CD4-positive, alpha-beta T cell treated with Interleukin-15 for 1 hour (primary cell): ENCODE measurements at places on chromosomes 16 and 17.

DNA sequence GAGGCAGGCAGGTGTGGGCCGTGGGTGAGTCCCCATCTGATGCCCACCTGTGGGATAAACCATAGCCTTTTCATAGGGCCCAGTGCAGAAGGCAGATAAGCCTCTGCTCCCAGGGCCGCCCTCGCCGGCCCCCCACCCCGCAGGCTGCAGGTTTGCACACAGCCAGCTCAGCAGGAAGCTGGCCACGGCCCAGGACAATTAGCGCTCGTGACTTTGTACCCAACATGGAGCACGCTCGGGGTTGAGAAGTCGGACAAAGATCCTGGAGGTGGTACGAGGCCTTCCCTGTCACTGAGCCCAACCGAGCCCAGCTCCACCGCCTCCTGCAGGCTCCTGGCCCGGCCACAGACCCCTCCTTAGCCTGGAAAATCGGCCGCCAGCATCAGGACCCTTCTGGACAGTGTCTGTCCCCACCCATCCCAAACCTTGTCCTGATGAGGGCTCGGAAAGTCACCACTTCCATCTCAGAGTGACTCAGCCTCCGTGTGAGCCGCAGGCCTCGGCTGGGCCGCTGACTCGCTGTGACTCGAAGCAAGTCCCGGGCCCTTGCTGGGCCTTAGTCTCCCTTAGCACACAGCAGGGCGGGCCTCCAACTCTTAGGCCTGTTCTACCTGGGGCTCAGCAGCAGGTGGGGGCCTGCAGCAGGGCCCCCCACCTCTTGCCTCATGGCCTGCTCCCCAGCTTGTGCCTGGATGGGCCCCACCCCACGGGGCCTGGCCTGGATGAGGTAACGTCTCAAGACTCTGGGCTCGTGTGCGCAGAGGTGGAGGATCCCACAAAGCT is 22.7 kb downstream of the FAM83G start:
- DNase-seq = no peak

DNA sequence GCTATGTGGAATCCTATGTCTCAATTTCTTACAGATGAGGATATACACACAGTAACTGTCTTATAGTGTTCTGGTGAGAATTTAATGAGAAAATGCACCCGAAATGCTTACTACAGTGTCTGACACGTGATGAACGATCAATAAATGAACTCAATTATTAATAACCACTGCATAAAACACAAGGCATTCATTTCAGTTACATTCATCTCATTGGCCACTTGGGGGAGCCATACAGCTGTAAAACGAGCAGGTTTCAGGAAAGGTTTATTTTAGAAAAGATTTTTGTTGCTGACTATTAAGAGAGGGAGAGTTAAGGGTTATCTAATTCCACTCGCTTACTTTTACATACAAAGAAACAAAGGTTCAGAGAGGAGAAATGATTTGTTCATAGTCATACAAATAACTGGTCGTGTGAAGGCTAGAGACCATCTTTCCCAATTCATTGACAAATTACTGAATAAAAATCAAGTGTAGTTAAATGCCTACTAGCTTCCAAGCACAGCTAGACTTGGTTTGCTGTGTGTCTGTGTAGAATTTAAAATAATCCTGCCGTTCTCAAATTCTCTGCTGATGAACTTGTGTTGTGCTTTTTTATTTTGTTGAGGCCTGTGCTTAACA is 160.1 kb downstream of the MAP2K4 start:
- no peak for DNase-seq

DNA sequence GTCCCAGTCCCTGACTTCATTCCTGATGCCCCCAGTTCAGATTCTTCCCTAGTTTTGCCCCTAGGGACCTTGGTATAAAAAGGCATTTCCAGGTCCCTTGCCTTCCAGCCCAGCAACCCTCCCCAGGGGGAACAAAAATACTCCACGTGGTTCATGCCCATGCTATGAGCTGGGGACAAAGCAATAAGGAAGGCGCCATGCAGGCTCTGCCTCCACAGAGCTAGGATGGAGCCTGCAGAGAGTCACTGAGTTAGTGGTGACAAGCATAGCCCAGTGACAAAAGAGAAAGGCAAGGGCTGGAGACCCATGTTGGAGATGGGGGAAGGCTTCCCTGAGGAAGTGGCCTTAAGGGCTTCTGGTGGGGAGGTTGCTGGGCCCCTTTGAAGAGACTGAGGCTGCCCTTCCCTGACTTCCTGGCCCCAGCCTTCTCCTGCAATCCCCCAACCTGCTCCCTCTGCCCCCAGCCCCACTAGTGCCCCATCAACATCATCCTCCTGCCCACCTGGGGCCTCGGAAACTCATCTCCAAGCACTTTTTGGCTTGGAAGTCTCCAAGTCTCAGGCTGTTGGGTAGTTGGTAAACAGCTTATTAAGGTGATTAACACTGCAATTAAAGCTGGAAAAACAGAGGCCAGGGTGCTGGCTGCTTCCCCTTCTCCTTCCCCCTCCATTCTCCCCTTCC is 9.6 kb downstream of the DLX3 start:
- DNase-seq = no peak

GRCh38 chr16:15536843-15537242 is 102.5 kb downstream of the BMERB1 start:
- DNase-seq = no peak

DNA sequence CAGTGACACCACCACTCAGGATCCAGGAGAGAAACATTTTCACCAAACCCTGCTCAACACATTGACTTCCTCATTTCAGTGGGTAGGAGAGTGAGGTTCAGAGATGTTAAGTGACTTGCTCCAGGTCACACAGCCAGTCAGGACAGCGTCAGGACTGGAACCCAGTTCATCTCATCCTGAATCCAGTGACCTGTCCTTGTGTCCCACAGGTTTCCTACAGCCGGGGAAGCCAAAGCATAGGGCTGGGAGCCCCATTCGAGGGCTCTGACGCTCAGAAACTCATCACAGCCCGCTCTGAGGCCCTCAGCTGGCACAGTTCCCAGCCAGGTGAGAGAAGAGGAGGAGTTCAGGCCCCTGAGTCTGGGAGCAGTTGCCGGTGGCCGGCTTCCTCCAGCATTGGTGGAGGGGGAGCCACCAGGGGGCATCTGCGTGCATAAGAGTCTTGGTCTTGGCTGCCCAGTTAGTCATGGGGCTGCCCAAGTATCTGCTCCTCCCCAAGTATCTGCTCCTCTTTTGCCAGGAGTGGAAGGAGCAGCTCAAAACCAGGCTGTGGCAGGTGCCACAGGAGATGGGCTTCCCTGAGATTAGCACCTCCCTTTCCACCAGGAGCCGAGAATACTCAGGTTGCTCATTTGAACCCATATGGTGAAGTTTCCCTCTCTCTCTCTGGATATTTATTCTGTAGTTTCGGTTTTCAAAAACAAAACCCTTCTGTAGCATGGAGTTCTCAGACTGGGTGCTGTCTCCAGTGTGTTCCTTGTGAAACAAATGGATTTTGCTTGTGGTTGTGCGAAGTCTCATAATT is 56.0 kb downstream of the TNFRSF13B start:
- peak; percentile 32 for DNase-seq

- DNase-seq = no peak
Measured at GRCh38 chr17:72677108-72677507, 415.4 kb downstream of the SLC39A11 start.

- no peak for DNase-seq
Measured at GRCh38 chr16:62755938-62756337, 719.7 kb upstream of the CDH8 start.

- DNase-seq = no peak
Measured at GRCh38 chr17:36089339-36089865, 541 bp downstream of the CCL3 start.

DNA sequence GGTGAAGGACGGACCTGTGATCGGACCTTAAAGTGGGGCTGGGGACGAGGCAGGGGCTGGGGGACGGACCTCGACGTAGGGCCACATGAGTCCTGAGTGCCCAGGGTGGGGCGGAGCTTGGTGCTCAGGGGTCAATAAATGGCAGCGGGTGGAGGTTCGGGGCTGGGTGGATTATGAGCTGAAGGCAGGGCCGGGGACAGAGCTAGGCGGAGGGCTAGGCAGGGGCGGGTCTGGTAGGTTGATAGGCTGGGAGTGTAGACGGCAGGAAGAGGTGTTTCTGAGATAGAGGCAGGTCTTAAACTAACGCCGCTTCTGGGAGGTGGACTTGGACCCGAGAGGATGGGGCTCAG is 733 bp downstream of the CHRNB1 start:
- no peak for DNase-seq

DNA sequence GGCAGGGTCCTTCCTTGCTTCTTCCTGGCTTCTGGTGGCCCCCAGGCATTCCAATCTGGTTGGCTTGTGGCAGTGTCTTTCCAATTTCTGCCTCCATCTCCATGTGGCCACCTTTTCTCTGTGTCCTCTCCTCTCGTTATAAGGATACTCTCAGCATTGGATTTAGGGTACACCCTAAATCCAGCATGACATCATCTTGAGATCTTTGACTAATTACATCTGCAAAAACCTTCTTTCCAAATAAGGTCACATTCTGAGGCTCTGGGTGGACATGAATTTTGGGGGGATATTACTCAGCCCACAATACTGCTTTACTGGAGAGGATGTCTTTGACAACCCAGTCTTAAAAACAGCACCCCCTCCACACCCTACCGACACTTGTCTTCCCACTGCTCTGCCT is 18.9 kb upstream of the CFAP20 start:
- DNase-seq = no peak

DNA sequence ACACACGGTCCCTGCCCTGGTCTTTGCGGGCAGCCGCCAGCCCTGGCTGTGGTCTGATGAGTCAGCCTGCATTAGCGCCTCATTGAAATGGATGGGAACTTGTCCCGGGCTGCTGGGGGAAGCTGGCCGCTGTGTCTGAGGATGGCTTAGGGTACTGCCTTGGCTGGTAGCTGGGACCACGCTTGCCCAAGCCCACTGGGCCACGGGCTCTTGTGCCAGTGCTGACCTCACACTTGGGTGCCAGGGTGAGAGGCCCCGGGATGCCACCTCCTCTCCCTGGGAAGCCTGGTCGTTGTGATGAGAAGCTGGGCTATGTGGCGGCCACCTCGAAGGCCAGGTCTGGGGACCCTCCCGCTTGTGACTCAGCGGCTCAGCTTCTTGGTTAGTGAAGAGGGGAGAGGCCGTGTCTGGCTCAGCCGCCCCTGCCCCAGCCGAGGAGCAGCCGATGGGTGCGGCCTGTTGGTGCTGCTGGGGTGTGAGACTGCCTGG is 10.7 kb downstream of the CACNA1H start:
- DNase-seq = no peak

GRCh38 chr16:67399749-67400704 is 6.7 kb upstream of the TPPP3 start:
- no peak for DNase-seq

- DNase-seq = no peak
Measured at GRCh38 chr16:67424261-67424615, 6.7 kb upstream of the HSD11B2 start.

DNA sequence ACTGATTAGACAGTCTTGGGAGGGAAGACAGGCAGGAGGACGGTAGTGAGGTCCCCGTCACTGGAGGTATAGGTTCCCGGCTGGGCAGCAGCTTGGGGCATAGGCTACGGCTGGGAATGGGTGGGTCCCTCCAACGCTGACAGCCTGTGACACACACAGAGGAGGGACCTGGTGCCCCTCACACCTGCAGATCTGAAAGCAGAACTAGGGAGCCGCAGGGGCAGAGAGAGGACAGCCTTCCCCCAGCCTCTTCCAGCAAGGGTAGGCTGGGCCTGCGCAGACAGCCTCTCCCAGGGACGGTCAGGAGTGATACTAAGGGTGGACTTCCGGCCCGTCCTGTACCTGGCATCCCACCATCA is 2.0 kb downstream of the P2RX1 start:
- DNase-seq = peak; percentile 83

DNA sequence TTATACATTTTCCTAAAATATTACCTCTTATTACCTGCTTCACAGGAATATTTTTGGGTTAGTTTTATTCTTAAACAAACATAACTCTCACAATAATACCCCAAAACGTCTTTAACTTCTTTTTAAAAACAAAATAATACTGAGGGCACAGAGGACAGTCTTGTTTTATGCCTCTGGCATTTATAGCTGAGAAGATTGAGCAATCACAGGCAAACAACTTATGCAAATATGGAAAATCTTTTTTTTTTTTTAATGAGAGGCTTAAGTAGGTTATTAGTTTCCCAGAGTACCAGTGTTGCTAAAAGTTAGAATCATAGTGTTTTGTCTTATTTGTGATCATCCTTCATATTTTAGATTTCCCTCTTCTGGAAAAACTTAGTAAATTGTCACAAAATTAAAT is 195.0 kb downstream of the FTO start:
- DNase-seq = no peak

DNA sequence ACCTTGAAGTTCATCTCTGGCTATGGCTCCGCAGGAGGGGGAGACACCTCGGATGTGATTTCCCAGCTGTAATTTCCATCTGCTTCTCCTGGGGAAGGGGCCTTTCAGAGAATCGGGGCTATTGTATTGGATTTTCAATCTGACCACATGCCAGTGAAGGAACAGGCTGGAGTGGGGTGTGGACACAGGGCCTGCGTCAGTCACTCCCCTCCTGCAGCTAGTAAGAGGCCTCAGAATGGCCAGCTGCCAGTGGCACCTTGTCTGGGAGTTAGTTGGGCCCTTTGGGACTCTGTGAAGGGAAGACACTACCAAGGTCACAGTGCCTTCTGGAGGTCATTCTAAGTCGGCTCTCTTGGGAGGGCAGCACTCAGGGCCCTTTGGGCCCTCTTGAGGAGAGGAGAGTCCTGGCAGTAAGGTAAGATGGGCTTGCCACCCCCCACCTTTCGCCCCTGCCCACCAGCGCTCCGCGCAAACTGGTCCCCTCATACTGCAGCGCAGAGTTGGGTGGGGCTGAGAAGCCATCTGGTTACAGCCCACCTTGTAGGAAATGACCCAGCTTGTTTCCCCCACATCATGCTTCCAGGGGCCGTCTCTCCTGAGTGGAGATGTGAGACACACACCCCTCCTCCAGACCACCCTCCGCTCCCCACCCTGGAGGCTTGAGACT is 5.4 kb downstream of the NXPH3 start:
- no peak for DNase-seq

DNA sequence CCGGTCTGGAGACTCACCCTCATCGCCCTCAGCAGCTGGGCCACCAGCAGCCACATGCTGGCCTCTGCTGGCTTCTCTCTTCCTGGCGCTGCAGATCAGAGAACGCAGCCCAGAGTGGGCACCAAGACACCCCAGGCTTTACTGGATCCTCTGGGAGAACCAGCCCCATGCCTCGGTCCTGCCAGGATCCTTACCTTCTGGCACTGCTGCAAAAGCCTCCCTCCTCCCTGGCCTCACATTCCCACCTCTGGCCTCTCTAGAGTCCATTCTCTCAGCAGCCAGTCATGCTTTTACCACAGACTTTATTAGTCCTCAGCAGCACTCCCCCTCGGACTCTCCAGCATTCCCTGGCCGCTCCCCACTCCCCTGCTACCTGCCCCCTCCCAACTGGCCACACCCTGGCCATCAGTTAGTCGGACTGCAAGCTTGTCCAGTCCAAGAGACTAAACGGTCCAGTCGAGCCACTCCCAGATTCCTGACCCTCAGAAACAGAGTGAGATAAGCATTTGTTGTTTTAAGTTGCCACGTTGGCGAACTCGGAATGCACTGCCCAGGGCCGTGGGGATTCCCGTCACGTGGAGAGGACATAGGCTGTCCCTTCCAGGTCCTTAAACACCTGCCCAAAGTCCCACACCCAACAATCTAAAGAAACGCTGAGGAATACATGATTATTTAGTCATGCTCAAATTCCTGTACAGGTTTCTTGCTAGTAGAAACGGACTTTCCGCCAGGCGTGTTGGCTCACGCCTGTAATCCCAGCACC is 5.9 kb upstream of the SPG7 start:
- no peak for DNase-seq

- DNase-seq = no peak
Measured at GRCh38 chr17:68403122-68403521, 54.2 kb downstream of the WIPI1 start.

GRCh38 chr16:58940609-58941008 is 206.5 kb upstream of the GOT2 start:
- DNase-seq = no peak
